ENCODE measurements at places on chromosomes 13 and 19. TPM values are rescaled to one million over a fixed set of nuclear protein-coding genes. Genes with fewer than 3 reads are reported as not detected.
A peak's percentile ranks its signal among the peaks of the same experiment; 100 is the strongest.

SERPINE3 gene
- not detected for polyA plus RNA-seq

GRCh38 chr19:14101003-14101545, 10.5 kb upstream of the SAMD1 start:
- DNase-seq: no peak

DNA sequence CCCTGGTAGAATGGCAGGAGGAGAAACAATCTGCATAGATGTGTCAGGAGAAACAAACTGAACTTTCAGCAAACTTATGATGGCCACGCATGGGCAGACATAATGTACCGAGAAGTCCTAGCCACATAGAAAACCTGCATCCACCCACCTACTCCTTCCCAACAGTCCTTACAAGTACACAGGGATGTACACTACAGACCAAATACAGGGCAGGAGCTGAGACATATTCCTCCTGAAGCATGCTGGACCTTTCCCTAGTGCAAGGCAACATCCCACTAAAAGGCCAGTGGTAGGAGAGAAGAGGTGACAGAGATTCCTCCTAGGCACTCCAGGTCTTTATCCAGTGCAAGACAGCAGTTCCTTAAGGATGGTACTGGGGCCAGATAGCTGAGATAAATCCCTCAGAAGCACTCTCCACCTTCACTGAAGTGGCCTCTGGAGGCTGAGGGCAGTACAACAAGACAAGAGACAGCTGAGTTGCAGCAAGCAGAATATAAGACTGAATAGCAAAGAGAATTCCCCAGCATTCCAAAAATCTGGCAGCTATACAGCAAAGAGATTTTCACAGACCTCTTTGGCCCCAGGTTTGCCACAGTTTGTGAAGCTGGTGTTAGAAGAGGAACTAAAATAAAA, 18.3 kb downstream of the VWA8 start:
- no peak for DNase-seq

- peak; percentile 14 for DNase-seq
Measured at GRCh38 chr19:57280962-57281400, 696 bp downstream of the ZNF460 start.

GRCh38 chr19:5698635-5699422, 8.7 kb downstream of the RPL36 start:
- DNase-seq: peak; percentile 42

Measured in SK-N-SH (cell line).